ENCODE measurements at places on chromosomes 2 and 18. TPM values are rescaled to one million over a fixed set of nuclear protein-coding genes. Genes with fewer than 3 reads are reported as not detected.

The ARHGEF33 gene
- polyA plus RNA-seq = 0.10 TPM

The NETO1 gene
- polyA plus RNA-seq = not detected

The IL1R1 gene
- 285 TPM for polyA plus RNA-seq

The PXDN gene
- polyA plus RNA-seq = 132 TPM

The TMEM182 gene
- polyA plus RNA-seq = 2.5 TPM

The NEU2 gene
- polyA plus RNA-seq = not detected

The SLC19A3 gene
- polyA plus RNA-seq = 2.1 TPM

The DPP4 gene
- polyA plus RNA-seq = 4.2 TPM

The MAP2 gene
- polyA plus RNA-seq = 2.3 TPM

The SLC9A2 gene
- polyA plus RNA-seq = 0.59 TPM

The ANKRD30B gene
- not detected for polyA plus RNA-seq

The TUBB8B gene
- 0.26 TPM for polyA plus RNA-seq

The EHD3 gene
- polyA plus RNA-seq = 0.68 TPM

The IL1F10 gene
- not detected for polyA plus RNA-seq

The UPP2 gene
- not detected for polyA plus RNA-seq

The PAIP2B gene
- 4.9 TPM for polyA plus RNA-seq

The TMEFF2 gene
- not detected for polyA plus RNA-seq

The CHAC2 gene
- 4.3 TPM for polyA plus RNA-seq

The SLC35G4 gene
- polyA plus RNA-seq = not detected

The MOGAT1 gene
- polyA plus RNA-seq = not detected

The FBXO15 gene
- 0.31 TPM for polyA plus RNA-seq

The FEV gene
- polyA plus RNA-seq = not detected

The PID1 gene
- polyA plus RNA-seq = 17.0 TPM

The TOGARAM2 gene
- 0.30 TPM for polyA plus RNA-seq

The BUB1 gene
- polyA plus RNA-seq = 0.22 TPM

The TLX2 gene
- polyA plus RNA-seq = 0.03 TPM

The DAW1 gene
- 0.03 TPM for polyA plus RNA-seq

The ZNF396 gene
- 0.56 TPM for polyA plus RNA-seq

The UGT1A4 gene
- not detected for polyA plus RNA-seq

The GPR39 gene
- 2.9 TPM for polyA plus RNA-seq

The LINC00305 gene
- not detected for polyA plus RNA-seq

The RGPD4 gene
- not detected for polyA plus RNA-seq

The GALR1 gene
- 0.02 TPM for polyA plus RNA-seq

The ABCG8 gene
- 0.12 TPM for polyA plus RNA-seq

The HMSD gene
- polyA plus RNA-seq = 0.22 TPM

The LYPD6 gene
- 1.2 TPM for polyA plus RNA-seq

The ASAP2 gene
- polyA plus RNA-seq = 4.1 TPM

The AQP4 gene
- not detected for polyA plus RNA-seq
